ENCODE measurements at places on chromosomes 7 and 10.

DNA sequence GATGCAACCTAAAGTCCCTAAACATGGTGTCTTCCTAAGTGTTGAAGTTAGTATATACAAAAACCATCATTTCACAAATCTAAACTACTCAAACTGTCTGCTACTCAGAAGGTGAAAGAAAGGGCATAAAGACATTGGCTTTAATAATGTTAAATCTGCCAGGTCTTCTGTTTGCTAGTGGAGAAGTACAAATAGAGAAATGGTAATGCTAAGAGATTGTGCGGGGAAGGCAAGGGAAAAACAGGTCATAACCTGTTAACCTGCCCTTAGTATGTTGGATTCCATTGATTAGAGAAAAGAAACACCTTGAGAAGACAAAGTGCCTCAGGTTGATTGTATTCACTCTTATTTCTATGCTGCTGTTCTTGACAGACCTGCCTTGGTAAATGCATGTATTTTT, 80.3 kb downstream of the CALD1 start:
- no peak for DNase-seq

DNA sequence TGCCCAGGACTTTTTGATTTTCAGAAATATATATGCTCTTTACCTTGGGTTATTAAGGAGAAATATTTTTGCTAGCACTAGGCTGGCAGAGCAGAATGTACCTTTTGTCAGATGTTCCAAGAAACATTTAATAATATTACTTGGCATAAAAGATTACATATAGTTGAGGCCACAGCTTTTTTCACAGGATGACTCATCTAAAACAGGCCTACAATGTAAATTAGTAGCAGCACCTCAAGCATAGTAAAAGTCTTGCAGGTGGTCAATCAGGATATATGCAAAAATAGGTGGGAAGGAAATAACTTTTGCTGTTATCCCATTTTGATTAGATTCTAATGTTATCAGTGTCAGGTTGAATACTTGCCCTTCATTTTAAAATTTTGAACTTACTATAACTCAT, 14.9 kb upstream of the ITGB1 start:
- no peak for DNase-seq

DNA sequence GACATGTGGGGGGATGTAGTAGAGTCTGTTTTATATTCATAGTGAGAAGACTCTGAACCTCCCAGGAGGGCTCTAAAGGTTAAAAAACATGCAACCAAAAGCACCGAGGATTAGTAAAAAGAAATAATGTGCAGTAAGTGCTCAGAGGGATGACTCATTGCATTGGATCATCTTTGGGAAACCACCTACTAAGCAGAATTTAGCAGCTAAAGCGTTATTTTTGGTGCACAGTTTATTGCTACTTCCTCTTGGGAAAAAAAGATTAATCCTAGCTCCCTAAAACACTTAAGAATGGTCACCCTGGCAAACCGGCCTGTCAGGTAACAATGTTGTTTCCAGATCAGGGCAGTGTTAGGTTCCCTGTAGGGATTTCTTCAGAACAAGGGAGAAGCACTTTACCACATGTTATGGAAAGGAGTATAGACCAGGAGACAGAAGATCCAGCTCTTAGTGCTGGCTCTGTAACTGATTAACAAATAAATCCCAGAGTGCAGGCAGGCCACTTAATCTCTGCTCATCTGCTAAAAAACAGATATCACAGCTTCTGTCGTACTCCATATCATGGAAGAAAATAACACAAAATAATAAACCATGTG, 44.8 kb upstream of the FAM133B start:
- DNase-seq: no peak

- no peak for DNase-seq
Measured at GRCh38 chr10:14742382-14742781, 32.3 kb downstream of the FAM107B start.

- no peak for DNase-seq
Measured at GRCh38 chr7:97025130-97025499, 484 bp upstream of the DLX5 start.

DNA sequence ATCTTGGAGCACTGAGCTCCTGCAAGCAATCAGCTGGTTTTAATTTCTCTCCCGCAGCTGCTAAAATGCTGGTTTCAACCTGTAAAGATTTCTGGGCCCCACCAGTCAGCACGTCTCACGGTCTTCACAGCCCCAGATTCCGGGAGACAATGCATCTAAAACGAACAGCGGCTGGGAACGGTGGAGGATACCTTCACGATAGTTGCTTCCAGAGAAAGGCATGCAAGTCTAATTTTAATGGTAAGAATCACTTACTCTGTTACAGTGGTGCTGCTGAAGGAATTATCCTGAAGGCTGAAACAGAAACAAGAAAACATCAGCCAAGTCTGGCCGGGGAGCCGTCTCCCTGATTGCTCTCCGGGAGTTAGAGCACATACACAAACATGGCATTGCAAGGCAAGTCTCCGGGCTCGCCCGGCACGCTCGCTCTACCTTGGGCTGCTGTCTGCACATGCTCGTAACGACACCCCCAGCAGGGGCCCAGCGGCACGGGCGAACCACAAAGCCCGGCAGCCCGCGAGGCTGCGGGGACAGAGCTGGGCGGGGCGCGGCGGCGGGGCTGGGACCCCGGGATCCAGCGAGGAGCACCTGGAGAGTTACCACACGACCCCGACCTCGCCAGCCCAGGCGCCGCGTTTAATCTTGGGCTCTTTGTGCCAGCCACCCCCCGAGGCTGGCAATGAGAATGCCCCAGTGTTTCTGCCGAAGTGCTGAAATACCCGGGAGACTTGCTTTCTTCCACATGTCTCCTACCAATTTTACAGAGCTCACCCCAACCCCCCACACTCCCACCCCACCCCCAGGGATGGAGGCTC, at the start of gene FAM13C:
Gene FAM13C, minus strand, starts transcription at position 406 of the 815 bp plus-strand sequence. Its CDS starts 89 bp downstream, at position 317.
- peak; percentile 79 for DNase-seq

- DNase-seq: no peak
Measured at GRCh38 chr7:32916006-32916405, 24.4 kb upstream of the KBTBD2 start.

DNA sequence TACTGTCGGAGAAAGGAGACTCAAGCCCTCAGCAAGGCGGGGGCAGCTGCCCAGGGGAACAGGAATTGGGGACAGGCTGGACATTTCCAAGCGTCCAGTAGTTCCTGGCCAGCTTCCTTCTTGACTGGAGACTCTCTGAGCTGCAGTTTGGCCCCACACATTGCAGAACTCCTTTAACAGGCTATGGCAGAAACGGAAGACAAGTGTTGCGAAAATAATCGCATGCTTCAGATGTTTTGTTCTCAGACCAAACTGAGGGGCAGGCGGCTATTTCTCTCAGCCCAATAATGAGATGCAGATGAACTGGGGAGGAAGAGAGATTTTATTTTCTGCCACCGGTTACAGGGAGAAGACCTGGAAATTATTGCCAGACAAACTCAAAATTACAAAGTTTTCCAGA, 88.0 kb upstream of the PFKP start:
- no peak for DNase-seq

- DNase-seq: no peak
Measured at GRCh38 chr7:83161899-83162401, 734 bp downstream of the PCLO start.

DNA sequence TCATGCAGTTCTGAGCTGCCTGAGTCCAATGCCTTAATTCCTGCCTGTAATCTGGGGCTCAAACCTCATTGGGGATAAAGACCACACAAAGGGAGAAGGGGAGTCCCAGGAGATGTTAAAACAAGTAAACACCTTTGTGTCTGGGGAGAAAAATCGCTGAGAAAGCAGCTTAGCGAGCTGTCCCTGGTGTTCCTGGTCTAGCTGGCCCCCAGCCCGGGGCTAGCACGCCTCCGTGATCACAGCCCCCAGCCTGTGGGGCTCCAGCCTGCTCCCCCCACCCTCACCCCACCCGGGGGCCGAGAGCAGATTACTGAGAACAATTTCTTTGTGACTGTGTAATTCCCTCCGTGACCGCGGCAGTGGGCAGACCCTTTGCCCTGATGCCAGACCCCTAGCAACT, 24.8 kb downstream of the DPCD start:
- DNase-seq: no peak
